NCI-H1417 (cell line): ENCODE measurements at places on chromosomes 2 and 18.

GRCh38 chr2:203612246-203612645, 77.1 kb upstream of the RAPH1 start:
- no peak for DNase-seq

DNA sequence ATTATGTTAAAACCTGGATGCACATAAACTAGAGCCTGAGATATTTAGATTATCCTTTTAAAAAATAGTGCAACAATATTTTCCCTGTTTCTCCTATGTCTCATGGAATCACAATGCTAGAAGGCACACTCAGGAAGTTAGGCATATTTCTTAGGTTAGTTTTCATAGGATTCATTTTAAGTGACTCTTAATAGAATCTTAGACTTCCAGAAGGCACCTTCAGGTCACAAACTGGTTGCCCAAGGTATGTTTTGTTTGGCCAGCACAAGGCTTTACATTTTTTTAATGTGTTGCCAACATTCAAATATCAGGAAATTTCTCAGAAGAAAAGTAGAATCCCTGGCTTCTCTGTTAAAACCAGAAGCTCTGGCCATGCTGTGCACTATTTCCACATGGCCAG, 129.3 kb downstream of the LNPK start:
- DNase-seq: no peak

DNA sequence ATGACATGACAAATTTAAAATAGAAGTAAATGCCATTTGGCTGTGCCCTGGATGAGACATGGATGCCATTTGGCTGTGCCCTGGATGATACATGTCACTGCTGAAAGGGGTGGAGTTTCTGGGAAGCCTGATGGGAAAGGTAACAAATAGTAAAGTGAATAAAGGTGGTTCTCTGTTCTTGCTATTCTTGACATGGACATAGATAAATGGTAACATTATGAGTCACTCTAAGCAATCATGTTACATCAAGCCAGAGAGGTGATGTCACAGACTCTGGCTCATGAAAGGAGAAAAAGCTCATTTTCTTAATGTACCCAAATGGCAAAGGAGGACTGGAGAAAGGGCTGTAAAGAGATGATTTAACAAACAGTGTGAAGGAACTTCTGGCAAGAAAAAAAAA, 86.4 kb downstream of the EML6 start:
- no peak for DNase-seq

- DNase-seq: no peak
Measured at GRCh38 chr18:26434887-26435286, 113.5 kb downstream of the KCTD1 start.

GRCh38 chr2:172704072-172704936, 31.3 kb upstream of the RAPGEF4 start:
- peak; percentile 19 for DNase-seq

DNA sequence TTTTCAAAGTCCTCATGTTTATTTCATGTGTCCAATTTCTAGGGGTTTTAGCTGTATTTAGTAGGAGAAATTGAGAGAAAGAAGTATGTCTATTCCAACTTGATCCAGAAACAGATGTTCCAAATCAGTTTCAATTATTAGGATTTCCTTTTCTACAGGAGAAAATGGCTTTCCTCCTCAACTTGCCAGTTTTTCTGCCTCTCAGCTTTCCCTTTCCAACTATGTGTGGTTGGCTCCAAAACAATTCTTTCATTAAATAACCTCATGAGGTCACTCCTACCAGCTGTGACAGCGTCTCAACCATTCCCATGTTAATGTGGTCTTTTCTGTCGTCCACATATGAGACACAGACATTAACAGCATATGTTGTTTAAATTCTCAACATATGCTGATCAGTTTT, 13.1 kb downstream of the XIRP2 start:
- DNase-seq: no peak

DNA sequence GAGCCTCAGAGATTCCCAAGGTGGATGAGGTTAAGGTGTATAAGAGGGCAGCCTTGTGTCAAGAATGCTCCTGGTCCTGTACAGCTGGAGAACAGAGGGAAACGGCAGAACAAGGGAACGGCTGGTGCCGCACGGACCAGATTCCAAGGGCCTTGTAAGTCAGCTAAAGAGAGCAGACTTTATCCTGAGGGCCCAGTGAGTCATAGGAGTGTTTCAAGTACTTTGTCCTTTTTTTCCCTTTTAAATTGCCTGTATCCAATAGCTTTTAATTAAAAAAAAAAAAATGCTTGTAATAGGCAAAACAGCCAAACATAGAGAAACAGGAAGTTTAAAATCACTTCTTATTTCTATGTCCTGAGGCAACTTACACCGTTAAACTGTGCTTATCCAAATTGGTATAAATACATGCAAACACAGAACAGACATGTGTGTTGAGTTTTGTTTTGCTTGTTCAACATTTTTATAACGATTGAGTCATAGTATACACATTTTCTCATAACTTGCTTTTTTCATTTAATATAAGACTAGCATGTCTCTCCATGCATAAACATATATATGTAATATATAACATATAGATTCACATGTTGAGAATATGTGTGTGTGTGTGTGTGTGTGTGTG, 42.1 kb upstream of the EVA1A start:
- DNase-seq: no peak
